SIG-M5 (cell line): ENCODE measurements at places on chromosomes 1 and 21.

GRCh38 chr21:45284456-45284741, 3.3 kb downstream of the POFUT2 start:
- DNase-seq: no peak

DNA sequence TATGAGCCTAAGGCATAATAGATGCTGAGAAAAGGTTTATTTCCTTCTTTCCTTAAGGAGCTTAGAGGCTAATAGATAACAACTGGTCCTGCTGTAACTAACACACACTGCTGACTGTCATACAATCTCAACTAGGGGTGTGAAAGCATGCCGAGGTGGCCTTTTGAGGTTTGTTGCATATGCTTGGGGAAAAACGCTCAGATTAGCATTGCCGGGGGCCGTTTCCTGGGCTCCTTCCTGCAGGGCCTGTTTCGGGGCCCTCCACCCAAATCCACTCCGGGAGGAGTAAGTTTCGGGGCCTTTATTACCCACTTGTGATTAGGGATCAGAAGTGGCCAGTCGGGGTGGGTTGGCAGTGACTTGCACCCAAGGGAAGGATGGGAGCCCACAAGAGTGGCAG, 27.2 kb upstream of the RCSD1 start:
- DNase-seq: no peak

DNA sequence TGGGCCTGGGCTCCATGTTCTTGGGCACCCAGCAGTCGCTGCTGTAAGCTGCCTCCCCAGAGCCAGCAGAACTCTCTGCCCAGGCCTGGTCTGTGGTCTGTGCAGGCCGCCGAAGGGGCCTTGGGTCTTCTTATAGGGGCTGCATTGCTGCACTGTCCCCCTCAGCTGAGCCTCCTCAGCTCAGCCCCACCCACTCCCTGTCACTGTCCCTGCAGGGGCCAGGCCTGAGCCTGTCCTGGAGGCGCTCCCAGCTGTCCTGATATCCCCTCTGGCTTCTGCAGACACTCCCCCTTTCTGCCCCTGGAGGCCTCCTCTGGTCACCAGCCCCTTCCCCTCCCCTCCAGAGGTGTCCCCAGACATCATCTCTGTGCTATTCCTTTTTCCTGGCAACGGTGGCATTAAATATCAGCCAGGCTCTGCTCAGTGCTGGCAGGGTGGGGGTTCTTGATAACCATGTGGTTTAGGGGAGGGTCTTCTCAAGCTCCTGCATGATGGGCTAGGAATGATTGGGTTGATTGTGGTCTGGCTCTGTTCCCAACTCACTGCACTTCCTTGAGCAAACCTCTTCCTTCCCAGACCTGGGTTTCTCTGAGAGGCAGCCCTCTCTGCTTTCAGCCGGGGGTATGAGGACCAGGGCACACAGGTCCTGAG, 3.7 kb upstream of the FOXO6 start:
- no peak for DNase-seq

DNA sequence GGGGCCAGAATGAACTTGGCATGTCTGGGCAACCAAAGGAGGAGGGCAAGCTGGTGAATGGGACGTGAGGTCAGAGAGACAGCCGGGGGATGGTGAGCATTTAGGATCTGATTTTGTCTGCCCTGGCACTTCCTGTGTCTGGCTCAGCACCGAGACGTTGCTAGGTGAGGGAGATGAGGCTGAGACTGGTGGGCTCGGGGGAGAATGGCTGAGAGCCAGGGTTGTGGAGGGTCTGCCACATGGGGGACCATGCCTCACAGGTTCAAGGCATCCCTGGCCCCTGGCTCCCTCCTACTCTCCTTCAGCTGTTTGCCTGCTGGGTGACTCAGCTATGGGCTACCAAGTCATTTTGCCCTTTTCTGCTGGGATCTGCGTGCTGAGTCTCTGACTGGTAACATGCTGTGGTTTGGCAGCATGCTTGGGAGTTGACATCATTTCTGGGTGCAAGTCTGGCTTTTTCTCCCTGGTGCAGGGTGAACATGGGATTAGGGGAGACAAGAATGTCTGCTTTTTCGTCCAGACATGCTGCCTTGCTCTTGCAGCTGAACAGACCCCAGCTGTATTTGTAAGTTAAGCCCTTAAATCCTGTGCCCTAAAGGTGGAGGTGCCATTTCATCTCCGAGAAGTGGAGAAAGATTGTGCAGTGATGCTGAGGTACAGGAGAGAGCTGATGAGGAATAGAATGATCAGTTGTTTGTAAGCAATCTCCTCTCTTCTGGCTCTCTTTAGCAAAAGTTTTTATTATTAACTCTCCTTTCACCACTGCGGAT, 17.6 kb downstream of the GALNT2 start:
- DNase-seq: no peak

GRCh38 chr1:57294177-57294576, 129.7 kb downstream of the DAB1 start:
- DNase-seq: no peak

GRCh38 chr1:28648008-28648473, 359 bp upstream of the RNU11 start:
- DNase-seq: peak; percentile 78

DNA sequence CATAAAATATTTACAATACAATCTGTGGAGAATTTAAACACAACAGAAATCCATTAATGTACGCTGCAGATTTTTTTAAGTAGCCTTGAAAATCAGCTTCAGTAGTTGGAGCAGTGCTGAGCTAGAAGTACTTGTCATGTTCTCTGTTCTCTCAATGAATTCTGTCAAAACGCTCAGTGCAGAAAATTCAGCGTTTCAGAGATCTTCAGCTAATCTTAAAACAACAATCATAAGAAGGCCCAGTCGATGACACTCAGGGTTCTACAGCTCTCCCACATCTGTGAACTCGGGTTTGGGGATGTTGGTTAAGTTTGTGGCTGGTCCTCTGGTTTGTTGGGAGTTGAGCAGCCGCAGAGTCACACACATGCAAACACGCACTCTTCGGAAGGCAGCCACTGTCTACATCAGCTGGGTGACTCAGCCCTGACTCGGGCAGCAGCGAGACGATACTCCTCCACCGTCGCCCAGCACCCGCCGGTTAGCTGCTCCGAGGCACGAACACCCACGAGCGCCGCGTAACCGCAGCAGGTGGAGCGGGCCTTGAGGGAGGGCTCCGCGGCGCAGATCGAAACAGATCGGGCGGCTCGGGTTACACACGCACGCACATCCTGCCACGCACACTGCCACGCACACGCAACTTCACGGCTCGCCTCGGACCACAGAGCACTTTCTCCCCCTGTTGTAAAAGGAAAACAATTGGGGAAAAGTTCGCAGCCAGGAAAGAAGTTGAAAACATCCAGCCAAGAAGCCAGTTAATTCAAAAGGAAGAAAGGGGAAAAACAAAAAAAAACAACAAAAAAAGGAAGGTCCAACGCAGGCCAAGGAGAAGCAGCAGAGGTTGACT, 161.2 kb downstream of the RUNX1 start:
- DNase-seq: peak; percentile 81

DNA sequence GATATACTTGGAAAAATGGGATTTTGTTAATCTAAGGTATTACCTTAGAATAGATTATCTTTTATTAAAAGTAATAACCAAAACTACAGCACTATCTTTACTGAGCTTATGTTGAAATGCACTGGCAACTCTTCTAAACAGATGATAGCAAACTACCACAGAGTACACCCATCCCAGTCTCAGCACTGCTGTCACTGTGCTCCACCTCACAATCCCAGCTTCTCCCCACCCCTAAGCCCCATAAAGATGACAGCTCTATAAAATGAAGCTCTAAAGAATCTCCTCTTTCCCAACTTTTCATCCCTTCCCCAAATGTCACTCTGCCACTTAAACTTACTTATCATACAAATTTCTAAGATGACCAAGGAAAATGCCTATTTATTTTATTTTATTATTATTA, 6.4 kb downstream of the DSTYK start:
- no peak for DNase-seq

DNA sequence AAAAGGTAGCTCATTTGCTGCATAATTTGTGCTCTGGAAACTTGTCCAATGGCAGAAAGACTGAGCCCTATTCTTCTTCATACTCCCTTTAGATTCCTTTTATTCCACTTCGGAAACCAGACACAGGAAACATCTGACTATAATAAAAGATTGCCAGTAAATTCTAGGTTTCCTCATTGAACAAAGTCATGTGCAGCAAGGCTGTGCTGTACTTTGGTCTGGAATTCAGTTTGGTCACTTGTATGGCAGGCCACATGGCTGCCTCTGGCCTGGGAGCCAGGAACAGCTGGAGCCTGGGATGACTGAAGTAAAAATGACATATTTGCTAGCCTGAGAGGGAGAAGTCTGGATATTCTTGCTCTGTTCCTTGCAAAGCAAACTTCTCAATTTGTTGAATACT, 79.6 kb downstream of the ST3GAL3 start:
- DNase-seq: no peak

DNA sequence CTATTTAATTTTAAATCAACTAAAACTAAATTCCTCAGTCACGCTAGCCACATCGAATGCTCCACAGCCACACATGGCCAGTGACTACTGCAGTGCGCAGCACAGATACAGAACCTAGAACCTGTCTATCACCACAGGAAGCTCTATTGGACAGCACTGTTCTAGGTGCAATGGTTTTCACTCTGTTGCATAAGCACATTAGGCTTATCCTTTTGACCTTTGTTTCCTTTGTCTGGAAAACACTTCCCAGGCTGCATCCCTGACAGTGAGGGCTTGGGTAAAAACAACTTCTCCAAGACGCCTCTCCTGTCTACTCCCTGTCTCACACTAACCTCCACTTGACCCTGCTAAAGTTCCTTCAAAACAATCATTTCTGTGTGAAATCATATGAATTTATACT, 33.6 kb upstream of the RAP1GAP start:
- DNase-seq: no peak

DNA sequence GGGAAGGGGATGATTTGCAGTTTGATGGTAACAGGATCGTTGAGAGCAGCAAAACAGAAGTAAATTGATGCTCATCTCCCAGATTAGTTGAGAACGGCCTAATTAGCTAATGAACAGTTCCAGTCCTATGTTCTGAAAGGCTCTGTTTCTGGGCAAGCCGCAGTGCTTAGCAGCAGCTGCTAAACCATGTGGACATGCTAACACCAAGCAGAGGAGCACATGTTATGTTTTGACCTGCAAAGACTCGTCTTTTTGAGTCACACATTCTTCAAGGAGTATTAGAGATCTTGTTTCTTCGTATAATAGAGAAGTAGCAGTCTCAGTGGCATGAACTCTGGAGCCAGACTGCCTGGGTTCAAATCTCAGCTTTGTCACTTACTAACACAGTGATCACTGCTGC, 58.1 kb downstream of the CACNA1E start:
- DNase-seq: no peak

DNA sequence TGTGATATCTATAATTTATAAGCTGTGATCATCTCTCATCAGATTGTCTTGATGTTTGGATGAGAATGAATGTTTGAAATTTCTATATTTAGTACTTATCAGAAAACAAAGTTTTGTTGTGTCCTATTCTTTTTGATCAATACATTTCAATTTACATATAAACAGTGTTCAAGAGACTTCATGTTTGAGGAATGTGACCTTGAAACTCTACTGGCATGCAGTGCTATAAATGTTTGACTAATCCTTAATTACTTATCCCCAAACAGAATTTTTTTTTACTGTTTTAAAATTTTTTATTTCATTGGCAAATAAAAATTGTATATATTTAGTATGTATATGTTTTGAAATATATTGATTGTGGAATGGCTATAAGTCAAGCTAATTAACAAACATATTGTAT, 1.5 kb upstream of the PRKAA2 start:
- no peak for DNase-seq

- no peak for DNase-seq
Measured at GRCh38 chr1:244796719-244797406, 38.6 kb upstream of the COX20 start.

DNA sequence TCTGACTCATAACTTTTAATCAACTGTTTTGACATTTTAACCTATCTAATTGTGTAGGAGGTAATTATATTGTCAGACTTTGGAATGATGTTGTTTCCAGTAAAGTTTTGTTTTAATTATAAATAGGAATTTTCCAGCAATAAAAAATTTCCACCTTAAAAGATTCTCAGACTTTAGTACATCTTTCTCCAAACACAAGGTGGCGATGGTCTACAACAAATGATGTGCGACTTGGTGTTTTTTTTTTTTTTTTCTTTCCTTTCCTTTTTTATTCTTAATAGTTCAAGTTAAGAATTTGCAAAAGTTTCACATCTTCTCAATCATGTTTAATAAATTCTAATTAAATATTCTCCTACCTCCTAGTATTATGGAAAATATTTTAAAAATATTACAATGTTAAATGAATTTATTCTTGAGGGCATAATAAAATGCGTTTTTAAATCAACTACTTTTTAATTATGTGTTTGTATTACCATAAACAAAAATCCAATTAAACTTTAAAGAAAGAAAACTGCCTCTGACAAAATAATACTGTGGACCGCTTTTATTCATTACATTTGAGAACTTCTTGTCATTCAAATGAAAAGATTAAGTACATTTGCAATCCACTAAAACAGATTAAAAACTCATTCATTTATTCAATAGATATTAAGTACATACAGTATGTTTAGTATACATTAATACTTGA, 4.4 kb upstream of the ADAMTS1 start:
- DNase-seq: no peak
